ENCODE measurements at places on chromosomes 3 and 15. TPM values are rescaled to one million over a fixed set of nuclear protein-coding genes. Genes with fewer than 3 reads are reported as not detected.

GRCh38 chr3:72632129-72632528, 216.1 kb downstream of the SHQ1 start:
- no peak overlapping the region for H3K27ac ChIP-seq
- no peak overlapping the region for H3K4me3 ChIP-seq
- no peak for DNase-seq
- H3K36me3 ChIP-seq = no peaks in the 10 kb centered on the region
- H3K4me1 ChIP-seq = peaks cover 34% of the 10 kb centered on the region

- peaks cover 10% of the 10 kb centered on the region for H3K4me1 ChIP-seq
- H3K27me3 ChIP-seq = peaks cover 37% of the 10 kb centered on the region
- no peaks in the 10 kb centered on the region for H3K36me3 ChIP-seq
- DNase-seq = no peak
- H3K27ac ChIP-seq = no peak overlapping the region
- H3K4me3 ChIP-seq = no peak overlapping the region
Observed at GRCh38 chr3:127396473-127396872, 108.6 kb upstream of the PRR20G start.

GRCh38 chr15:46709460-46710083, 1007.7 kb upstream of the SEMA6D start:
- H3K36me3 ChIP-seq = peaks cover 7% of the 10 kb centered on the region
- DNase-seq = no peak
- peaks cover 13% of the 10 kb centered on the region for H3K4me1 ChIP-seq
- no peaks in the 10 kb centered on the region for H3K27me3 ChIP-seq

PTH1R gene
- total RNA-seq = 34.3 TPM

DNA sequence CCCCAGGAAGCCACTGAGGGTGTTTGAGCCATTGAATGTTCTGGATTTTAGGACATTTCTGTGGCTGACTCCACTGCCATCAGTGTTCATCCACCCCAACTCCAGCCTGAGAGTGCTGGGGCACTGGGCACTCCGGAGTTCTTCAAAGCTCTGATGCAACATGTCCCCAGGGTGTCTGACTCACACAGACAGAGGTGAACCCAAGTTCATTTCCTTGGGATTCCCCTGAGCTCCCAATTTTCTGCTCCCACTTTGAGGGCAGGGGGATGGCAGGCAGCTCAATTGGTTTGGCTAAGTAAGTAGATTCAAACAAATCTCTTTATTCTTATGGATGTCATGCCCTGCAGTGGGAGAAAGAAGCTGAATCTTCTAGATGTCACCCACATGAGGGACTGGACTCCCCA, 2.2 kb downstream of the STRA6 start:
- no peaks in the 10 kb centered on the region for H3K36me3 ChIP-seq
- peaks cover 67% of the 10 kb centered on the region for H3K4me1 ChIP-seq
- peak overlapping the region; percentile 66 for H3K4me3 ChIP-seq
- peak overlapping the region; percentile 91 for H3K27ac ChIP-seq
- peaks cover 4% of the 10 kb centered on the region for H3K27me3 ChIP-seq

DNA sequence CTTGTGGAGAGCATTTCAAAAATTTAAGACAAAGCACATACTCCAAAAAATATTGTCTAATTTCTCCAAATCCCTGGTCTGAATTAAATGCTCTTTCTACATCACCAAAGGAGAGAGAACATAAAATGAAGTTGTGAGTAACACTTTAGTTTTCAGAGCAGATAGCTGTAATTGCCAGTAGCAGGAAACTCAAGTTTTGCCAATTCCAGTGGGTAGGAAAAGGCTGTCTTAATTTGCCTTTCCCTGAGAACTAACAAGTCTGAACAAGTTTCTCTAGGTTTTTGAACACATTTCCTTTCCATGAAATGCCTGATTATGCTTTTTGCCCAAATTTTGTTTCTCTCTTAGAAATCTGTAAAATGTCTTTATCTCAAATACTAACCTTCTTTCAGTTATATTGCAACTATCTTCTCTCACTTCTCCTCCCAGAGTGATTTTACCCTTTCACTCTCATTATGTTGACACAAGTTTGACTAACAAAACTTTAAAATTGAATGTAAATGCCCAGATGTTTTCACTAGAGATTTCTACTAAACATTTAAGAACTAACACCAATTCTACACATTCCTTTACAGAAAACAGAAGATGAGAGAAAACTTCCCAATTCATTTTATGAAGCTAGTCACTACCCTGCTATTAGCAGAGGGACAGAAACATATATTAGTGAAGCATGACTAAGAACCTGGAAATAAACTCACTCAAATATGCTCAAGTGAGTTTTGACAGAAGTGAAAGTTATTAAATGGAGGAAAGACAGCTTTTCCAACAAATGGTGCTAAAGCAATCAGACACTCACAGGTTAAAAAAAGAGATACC, 38.4 kb downstream of the RFX7 start:
- no peak overlapping the region for H3K4me3 ChIP-seq
- DNase-seq = no peak
- peaks cover 30% of the 10 kb centered on the region for H3K36me3 ChIP-seq
- peaks cover 12% of the 10 kb centered on the region for H3K4me1 ChIP-seq
- H3K27me3 ChIP-seq = no peaks in the 10 kb centered on the region

DNA sequence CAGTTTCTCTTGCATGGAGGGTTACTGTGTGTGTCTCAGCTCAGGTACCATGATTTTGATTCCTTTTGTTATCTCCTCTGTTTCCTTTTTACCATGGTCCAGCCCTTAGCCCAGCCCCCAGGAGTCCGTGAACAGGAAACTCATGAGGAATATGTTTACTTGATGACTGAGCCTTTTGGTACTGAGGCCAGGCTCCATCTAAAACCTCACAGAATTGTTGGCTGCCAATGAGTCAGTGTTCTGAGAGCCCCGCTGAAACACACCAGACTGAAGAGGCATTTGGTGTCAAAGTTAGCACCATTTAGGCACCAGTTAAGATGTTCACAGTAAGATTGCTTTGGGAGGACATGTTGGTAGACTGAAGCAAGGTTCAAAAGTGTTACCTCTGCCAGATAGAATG, 80.9 kb downstream of the DGKG start:
- no peak overlapping the region for H3K4me3 ChIP-seq
- peaks cover 4% of the 10 kb centered on the region for H3K4me1 ChIP-seq
- H3K27ac ChIP-seq = no peak overlapping the region
- peaks cover 57% of the 10 kb centered on the region for H3K27me3 ChIP-seq

All from mesothelial cell of epicardium (in vitro differentiated cells).